ENCODE measurements at places on chromosomes 11 and 22. TPM values are rescaled to one million over a fixed set of nuclear protein-coding genes. Genes with fewer than 3 reads are reported as not detected.

TMEM121B gene
- total RNA-seq = 1.1 TPM

SLC25A22 gene
- total RNA-seq = 5.6 TPM

IRAG1 gene
- total RNA-seq = 4.6 TPM

KRTAP5-10 gene
- not detected for total RNA-seq

SCUBE2 gene
- total RNA-seq = 1.6 TPM

OR52E8 gene
- not detected for total RNA-seq

CSF2RB gene
- 1.8 TPM for total RNA-seq

ENDOD1 gene
- total RNA-seq = 18.8 TPM

B3GAT1 gene
- 0.16 TPM for total RNA-seq

LARGE1 gene
- total RNA-seq = 101 TPM

APLNR gene
- 6.3 TPM for total RNA-seq

GRCh38 chr22:28009272-28009827 lies 90.3 kb upstream of the PITPNB start:
- DNase-seq = no peak

GRCh38 chr11:12508151-12508751 lies 130.9 kb downstream of the PARVA start:
- DNase-seq = no peak

GRCh38 chr11:66543263-66544107 lies 2.4 kb downstream of the ZDHHC24 start:
- DNase-seq = no peak

DNA sequence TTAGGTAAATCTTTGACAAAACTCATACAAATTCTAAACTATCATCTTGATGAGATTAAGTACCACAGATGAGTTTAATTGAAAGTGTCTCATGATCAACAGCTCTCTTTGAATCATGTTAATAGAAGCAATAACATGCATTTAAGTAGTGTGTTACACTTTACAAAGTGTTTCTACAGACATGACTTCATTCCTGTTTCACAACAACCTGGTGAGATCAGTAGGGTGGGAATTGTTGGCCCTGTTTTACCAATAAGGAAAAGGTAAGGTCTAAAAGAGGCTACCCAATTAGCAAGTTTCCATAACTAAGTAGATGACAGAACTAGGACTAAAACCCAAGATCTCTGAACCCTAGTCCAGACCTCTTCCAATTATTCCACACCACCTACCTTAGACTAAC lies 12.7 kb upstream of the PRSS23 start:
- DNase-seq = no peak

DNA sequence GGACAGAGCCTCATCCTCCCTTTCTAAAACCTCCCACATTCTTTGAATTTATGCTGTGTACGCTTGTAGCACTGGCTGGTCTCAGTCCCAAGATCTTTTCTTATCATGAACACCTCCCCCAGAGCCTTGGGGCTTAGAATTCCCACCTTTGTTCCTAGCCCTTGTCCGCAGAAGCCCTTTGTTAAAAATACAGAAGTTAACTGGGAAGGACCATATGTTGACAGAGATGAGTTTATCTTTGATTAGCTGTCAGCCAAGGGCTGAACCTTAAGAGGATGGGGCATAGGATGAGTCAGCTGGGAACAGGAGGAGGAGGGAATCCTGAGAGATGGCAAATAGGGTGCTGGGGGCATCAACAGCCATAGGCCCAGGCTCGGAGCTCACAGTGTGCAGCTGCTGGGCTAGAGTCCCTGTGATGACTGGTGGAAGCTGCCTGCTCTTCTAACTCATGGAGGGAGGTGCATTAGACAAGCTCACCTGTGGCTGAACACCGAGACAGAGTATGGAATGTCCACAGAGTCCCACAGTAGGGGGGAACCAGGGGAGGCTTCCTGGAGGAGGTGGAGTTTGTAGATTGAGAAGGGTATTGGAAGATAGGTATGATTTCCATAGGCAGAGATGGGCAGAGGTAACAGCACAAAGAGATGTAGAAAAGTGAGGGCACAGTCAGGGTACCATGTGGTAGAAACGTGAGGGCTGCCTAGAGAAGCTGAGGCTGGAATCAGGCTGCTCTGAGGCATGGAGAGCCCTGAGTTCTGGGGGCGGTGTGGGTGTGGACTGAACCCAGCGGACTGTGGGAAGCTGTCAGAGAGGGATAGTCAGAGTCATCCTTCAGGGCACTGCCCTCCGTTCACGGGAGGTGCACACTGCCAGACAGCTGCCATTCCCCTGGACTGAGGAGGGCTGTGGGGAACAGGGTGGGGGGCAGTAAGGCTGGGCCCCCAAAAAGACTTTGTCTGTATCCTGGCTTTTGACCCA lies 9.9 kb downstream of the MICAL2 start:
- DNase-seq = no peak

DNA sequence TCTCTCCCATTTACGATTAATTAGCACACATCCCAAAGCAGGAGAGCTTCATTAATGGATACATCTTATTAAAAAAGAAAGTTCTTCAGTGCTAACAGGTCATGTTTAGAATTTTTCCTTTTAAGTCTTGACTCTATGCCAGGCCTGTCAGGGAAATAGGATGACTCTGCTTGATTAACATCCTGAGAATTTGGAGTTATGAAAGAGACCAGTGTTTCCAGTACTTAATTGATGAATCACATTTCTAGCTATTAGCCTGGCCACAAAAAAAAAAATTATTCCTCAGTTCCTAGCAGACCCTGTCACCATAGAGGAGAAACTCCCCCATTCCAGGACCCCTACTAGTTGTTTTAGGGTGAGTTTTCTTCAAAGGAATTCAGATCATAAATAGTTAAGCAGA lies 23.6 kb upstream of the ME3 start:
- no peak for DNase-seq

- DNase-seq = no peak
Measured at GRCh38 chr22:17481424-17481823, 81.9 kb upstream of the SLC25A18 start.

DNA sequence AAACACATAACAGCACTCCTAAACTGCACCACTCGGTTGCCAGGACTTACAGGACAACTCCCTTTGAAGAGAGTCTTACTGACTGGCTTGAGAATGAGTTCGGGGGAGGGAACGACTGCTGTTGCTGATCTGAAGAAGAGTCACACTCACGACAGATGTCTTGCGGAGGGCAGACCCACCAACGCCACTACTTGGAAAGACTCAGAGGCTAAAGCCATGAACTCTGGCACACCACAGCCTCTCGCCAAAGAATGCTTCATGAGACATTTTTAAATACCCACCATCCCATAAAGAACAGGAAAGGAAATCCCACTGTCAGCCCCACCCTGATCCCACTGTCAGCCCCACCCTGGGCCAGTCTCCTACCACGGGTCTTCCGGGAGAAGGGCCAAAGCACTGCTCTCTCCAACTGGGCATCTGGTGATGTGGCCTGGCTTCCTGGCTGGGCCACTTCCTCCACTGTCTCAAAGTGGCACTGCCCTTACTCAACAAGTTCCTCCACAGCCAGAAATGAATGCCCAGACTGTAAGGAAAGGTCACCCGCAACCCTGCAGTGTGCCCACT lies 73.6 kb downstream of the MICAL3 start:
- no peak for DNase-seq

- no peak for DNase-seq
Measured at GRCh38 chr11:17985517-17985916, 27.3 kb downstream of the SERGEF start.

GRCh38 chr11:17639091-17639490 lies 80.3 kb upstream of the MYOD1 start:
- DNase-seq = no peak

DNA sequence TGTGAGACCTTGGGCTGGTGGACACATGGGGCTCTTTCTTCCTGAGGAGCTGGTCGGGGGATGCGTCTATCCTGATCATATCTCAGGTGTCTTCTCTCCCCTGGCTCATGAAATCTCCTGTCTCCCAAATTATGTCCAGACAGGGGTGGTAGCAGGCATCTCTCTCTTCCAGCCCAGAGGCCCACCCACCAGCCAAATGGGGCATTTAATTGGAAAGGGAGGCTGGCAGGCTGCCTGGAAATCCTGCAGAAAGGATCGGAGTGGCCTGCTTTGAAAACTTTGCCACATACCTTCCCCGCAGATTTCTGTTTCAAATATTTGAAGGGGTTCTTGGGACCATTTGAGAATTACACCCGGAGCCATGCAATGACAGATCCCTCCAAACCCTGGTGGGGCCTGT lies 37.4 kb downstream of the SMIM38 start:
- no peak for DNase-seq

GRCh38 chr22:20198557-20199319 lies 47.9 kb upstream of the CCDC188 start:
- no peak for DNase-seq

GRCh38 chr11:77244277-77245027 lies 57.0 kb downstream of the GDPD4 start:
- DNase-seq = no peak

DNA sequence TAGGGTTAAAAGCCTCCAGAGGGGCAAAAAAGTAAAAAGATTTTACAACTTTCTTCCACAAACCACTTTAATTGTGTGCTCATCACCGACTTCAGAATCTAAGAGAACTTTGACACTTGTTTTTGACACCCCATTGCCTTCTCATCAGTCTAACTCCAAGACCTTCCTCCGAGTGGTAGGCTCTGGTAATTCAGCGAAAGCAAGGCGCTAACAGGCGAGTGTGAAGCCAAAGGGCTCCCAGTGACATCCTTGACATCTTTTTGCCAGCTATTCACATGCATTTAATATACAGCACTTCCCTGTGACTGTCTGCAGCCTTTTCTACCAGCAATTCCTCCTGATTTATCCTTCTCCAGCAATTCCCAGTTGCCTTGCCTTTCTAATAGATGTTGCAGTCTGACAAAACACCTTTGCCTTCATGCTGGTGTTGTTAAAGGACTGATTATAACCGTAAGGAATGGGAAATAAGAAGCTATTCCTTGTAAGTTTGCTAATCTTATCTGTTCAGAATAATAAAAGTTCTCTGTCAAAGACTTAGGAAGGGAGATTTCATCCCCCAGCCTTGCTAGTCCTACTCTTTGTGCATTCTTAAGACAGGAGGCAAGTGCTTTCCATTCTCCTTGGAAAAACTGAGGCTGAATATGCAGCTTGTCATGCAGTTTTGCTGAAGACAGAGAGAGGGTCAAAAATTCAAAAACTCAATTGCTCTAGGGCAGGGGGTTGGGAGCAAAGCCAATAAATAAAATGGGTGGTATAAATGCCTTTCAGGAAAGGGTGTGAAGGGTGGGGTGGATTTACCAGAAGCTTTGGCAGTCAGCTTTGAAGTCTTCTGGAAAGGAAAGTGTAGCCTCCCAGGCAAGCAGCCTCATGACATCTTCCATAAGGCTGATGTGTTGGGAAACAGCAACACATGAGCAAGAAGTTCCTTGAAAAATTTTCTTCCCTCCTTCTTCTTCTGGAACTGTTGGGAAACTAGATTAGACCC lies 39.1 kb downstream of the SNX19 start:
- DNase-seq = no peak

DNA sequence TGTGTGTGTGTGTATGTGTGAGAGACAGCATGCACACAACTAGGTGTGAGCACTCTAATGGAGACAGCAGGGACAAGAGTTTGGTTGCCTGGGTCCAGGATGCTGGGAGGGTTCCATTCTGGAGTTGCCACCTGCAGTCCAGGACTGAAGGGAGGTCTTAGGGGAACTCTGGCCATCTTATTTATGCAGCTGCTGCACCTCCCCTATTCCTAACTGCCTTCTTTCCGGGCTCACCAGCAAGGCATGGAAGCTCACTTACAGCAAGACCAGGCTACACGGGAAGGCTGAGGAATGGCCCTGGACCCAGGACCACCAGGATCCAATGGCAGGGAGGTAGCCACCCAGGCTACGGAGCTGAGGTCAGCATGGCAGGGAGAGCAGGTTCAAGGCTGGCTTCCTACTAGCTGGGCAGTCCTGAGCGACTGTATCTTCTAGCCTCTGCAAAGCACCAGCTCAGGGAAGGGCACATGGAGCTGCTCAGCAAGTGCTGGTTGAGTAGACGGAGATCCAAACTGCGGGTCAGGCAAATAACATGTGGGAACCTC lies 42.2 kb upstream of the B3GAT1 start:
- no peak for DNase-seq

DNA sequence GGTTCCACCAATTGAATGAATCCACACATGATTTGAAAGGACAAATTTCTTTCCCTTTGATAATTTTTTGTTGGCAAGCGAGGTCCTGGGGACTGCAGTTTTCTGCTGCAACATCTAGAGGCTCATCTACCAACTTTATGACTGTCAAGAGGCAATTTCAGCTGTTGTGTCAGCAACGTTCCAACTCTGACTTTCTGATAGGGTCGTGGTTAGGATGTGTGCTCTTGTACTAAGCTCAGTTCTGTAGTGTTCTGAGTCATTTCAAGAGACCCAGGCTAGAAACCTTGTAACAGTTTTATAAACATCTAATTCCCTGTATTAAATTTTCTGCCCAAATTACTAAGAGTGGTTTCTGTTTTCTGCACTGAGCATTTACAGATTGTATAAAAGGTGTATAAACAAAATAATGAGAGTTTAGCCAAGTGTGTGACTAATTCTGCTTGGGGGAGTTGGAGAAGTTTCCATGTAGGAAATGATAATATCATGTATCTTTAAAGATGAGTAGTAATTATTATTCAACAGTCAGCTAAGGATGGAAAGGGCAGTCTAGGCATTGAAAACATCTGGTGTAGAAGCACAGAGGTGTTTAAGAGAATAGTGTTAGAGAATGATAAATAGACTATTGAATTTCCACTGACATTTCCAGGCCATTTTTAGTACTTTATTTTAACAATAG lies 72.2 kb downstream of the RBMXL2 start:
- DNase-seq = no peak

GRCh38 chr22:37716708-37717107 lies 19.9 kb downstream of the TRIOBP start:
- no peak for DNase-seq

Measured in right atrium auricular region (tissue), 2 donors.